ENCODE measurements at places on chromosomes 12 and 14.
A peak's percentile ranks its signal among the peaks of the same experiment; 100 is the strongest.

DNA sequence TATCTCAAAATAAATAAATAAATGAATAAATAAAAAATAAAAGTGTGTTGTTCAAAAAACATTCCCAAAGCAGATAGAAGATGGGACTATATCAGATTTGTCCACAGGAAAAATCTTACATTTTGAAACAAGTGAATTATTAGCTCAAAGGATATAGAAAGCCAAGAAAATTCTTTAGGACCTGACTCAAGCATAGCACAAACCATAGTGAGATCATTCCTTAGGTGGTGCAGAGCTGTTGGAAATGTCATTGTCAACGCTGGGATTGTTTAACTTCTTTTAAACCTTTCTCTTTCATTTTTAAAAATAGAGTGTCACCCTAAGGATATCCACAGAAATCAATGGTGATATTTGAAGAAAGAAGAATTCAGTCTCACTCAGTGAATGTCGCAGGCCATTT, 43.5 kb downstream of the DRAM1 start:
- no peak for DNase-seq

DNA sequence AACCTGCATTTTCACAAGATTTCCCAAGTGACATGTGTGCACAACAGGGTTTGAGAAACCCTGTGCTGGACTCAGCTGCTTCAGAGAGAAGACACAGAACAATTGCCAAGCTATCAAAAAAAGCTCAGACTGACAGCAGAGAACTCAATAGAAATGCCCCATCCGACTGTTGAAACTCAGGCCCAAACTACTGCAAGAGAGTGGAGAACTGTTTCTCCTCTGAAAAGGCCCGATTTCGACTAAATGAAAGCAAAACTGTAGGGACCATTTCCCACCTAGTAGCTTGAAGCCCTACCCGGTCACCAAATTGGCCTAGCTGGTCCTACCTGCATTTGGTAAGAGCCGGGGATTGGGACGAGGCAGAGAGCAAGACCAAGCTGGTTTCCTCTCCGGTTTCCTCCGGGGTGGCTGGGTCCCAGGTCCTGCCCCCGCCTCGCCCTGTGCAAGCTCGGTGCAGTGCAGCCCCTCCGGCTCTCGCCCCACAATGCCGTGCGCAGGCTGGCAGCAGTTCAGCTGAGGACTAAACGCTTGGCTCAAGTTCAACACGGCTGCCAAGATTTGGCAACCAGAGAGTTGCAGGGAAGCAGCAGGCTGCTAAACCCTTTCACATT, 1180.6 kb downstream of the VRK1 start:
- DNase-seq, result peak; percentile 73

DNA sequence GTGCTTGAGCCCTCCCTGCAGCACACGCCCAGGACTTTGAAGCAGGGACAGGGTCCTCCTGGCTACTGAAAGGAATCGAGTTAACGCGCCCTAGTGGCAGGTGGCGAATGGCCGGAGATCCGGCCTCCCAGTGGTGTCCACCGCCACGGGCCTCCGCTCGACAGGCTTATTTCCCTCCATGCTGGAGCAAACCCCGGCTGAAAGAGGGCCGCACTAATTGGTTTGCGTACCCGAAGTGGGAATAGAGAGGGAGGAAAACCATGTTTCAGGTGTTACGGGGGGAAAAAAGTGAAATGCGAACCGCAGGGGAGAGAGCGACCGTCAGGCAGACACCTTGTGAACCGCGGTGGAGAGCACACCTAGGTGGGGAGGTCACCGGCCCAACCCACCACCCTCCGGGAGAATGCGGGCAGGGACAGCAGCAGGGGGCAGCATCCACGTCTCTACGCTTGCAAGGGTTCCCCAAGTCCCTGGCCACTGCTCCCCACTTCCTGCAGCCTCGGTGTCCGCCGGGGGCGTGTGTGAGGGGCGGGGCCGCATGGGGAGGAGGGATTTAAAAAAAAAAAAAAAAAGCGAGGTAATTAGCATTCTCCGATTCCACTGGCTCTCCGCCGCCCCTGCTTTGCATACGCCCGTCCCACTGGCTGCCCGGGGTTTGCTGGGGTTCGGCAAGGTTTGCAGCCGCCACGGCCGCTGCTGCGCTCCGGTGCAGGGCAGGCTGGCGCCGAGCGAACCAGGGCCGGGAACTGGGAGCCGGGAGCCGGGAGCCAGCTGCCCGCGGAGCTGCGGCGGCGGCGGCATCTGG, 224.6 kb upstream of the CRY1 start:
- DNase-seq, result peak; percentile 76

DNA sequence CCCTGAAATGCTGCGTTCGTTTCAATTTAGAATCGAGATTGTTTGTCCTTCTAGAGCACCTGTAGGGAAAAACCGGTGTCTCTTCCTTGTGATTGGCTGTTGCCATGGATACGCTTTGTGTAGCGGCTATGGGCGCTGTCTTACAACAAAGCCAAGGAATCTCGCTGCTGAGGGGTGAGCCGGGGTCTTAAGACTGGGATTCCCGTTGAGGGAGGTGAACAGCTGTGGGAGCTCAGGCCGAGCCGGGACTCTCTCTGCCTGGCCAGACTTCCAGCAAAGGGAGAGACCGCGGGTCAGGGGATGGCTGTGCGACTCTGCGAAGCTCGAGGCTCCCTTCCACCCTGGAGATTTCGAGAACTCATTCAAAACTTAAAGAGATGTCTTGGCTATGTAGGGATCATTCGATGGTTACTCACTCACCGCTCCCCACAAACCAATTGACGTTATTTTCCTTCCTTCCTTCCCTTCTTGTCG, at the start of the genes LRRIQ1 and TSPAN19:
LRRIQ1 (plus strand) TSS at position 118 of the 474 bp plus-strand sequence. CDS start 1,826 bp downstream, outside the sequence.
TSPAN19 (minus strand) TSS at position 44 of the 474 bp plus-strand sequence. CDS start 6,331 bp downstream, outside the sequence.
- peak; percentile 24 for DNase-seq

DNA sequence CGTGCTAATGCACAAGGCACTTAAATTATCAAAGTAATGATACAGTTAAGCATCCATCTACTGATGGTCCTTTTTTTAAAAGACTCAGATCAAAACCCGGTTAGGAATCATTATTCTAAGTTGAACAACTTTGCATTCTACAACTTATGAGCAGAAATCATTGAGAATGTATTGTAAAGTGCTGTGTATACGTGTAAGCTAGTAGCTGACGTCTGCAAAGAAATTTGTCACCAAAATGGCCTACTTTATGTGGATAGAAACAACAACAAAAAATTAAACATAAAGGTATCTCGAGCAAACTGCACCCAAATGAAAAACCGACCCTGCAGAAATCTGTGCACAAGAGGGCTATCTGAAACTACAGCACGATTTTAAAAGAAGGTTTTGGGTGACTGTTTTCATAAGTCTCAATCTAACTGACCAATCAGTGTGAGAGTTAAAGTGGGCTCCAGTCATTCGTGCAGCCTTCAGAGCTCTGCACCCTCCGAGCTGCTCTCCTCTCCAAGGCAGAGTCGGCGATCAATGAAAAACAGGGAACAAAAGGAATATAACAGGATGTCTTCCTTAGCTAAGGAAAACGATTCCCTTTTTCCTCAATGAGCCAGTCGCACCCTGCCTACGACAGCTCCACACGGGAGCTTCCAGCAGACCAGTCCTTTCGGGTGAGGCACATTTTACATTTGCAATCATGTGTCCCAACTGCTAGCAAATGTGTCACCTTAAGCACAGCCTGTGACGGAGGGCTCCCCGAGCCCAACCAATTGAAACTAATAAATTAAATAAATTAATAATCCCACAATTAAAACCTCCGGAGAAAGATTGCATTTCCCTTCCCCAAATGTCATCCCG, 200.7 kb upstream of the FOXN3 start:
- no peak for DNase-seq

- DNase-seq, result no peak
These were observed 5.8 kb downstream of the ARHGEF40 start for GRCh38 chr14:21075719-21076437.

DNA sequence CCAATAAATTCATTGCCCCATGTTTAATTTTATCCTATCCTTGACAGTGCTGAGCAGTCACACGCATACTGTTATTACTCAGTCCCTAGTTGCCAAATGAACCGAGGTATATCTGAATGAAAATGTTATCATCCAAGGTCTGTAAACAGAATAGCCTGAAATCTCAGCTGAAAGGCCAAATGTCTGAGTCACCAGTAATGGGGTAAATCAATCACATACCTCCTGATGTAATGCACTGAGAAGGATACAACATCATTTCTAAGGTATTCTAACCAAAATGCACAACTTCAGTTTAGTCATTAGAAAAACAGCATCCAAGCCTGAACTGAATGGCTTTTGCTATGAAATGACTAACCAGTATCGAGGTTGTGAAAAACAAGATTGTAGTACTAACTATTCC, 228.6 kb downstream of the DPF3 start:
- DNase-seq, result no peak

- peak; percentile 93 for DNase-seq
These were observed at the start of gene TSPAN31 for GRCh38 chr12:57744777-57745484. TSPAN31 (plus strand) TSS chr12:57745039; CDS start chr12:57745155, 116 bp downstream.

GRCh38 chr14:97697772-97698171, 900.6 kb downstream of the VRK1 start:
- DNase-seq, result no peak

DNA sequence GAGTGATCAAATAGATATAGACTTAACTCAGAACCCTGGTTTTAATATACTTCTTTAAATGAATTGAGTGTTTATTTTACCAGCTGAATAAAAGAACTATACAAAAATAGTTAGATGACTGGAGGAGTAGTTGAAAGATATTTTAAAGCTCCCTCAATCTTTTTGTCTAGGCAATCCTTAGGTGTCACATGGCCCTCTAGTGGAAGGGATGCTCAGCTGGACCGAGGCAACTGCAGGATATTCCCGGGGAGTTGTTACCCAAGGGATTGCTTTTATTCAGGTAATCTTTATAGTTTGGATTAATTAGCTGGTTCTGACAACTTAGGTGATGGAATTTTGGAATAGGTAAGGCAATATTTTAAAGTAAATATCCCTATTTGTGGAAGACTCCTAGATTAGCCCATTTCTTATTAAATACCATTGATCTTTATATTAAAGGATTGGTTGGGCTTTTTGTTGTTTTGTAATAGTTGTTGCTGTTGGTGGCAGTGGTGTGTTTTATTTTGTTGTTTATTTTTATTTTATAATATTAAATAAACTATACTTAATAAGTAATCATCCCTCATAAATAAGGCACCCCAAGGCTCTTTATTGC, 57.1 kb downstream of the ZDHHC17 start:
- no peak for DNase-seq

DNA sequence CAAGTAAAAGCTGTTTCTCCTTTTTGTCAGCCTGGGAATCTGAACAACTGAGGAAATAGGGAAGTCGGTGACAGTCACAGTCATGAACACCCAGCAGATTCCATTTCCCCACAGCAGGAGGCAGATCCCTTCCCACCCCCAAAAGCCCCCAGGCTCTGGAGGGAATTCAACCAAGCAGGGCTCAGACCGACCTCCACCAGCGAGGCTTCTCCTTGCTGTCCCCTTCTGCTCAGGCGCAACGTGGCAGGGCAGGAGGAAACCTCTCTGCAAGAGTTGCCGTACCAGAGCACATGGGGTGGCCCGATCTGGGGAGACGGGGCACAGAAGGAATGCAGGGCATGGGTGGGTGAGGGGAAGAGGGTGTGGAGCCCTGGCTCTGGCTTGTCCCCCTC, 319 bp downstream of the GALNT6 start:
- DNase-seq, result no peak

GRCh38 chr12:126193190-126193589, 1128.0 kb downstream of the AACS start:
- DNase-seq, result no peak

- DNase-seq, result no peak
These were observed 14.1 kb upstream of the MIS18BP1 start for GRCh38 chr14:45267071-45267470.

DNA sequence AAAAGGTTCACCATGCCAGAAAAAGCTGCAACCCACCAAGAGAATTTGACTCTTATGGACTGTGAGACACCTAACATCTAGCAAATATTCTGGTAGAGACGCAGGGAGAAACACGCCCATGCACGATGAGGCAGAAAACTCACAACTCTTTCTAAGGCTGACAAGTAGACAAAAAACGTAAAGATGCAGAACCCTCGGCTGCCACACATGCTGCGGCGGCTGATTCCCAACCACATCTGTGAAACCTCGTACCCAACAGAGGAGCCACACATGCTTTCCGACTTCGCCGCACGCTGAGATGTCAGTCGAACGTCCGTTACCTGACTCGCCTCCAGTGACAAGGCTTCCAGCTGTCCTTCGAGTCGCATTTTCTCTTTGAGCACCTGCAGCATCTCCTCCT, 21.8 kb downstream of the GOLGA3 start:
- DNase-seq, result no peak

DNA sequence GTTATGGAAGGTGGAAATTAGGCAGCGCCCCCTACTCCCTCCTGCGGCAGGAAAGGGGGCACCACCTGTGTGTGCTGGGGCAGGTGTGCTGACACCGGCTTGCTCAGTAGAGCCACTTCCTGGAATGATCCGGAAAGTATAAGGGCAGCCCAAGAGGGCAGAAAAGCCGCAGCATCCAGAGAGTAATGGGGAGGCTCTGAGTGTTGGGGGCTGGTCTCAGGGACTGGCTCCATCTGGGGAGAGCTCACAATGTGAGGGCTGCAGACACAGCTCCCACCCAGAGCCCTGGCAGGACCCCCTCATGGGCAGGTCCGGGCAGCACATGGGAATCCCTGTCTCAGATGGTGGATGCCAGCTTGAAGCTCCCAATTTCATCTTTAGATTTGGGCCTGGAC, 187.6 kb upstream of the C14orf180 start:
- DNase-seq, result no peak

GRCh38 chr12:112833267-112833666, 41.7 kb downstream of the RPH3A start:
- no peak for DNase-seq

- DNase-seq, result no peak
These were observed 55.4 kb downstream of the AKAP6 start for GRCh38 chr14:32384464-32384863.

GRCh38 chr12:66803930-66804329, 125.1 kb upstream of the GRIP1 start:
- DNase-seq, result no peak

- DNase-seq, result peak; percentile 62
These were observed 3.6 kb downstream of the CFAP73 start for GRCh38 chr12:113152835-113153814.

DNA sequence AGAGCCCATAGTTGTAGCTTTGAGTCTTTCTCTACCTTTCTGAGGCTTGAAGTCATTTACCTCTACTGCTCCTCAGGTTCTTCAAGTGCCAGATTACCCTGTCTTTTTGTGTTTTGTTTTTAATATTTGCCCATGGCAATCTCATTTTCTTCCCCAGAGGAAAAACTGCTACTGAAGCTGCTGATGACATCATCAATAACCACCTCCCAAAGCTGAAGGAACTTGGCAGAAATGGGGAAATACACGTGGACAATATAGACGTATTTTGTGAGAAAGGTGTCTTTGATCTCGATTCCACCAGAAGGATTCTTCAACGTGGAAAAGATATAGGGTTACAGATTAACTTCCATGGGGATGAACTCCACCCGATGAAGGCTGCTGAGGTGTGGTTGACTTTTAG, 17.1 kb downstream of the AMDHD1 start:
- no peak for DNase-seq

- no peak for DNase-seq
These were observed 161.9 kb downstream of the CRADD start for GRCh38 chr12:93839064-93839463.

- no peak for DNase-seq
These were observed 18.0 kb downstream of the GALNT6 start for GRCh38 chr12:51373187-51373586.

GRCh38 chr14:54664961-54665360, 98.0 kb downstream of the SAMD4A start:
- DNase-seq, result no peak

Data from stimulated activated CD4-positive, alpha-beta T cell treated with anti-CD3 and anti-CD28 coated beads, Interleukin-4, amount 100 ng/mL, for 48 hours (primary cell).